ENCODE measurements at places on chromosomes 2 and 18. TPM values are rescaled to one million over a fixed set of nuclear protein-coding genes. Genes with fewer than 3 reads are reported as not detected.

The ANKRD30BL gene
- not detected for total RNA-seq

The HOXD13 gene
- 0.24 TPM for total RNA-seq

The TMEM169 gene
- total RNA-seq, result 0.85 TPM

The PHOSPHO2 gene
- total RNA-seq, result 3.1 TPM

The DSC2 gene
- 1.5 TPM for total RNA-seq

The CTAGE1 gene
- total RNA-seq, result not detected

The ABHD1 gene
- 1.3 TPM for total RNA-seq

Data from A549 treated with DMSO at 1 μM for 4 hours (cell line).